ENCODE measurements at places on chromosomes 2 and 18.
A peak's percentile ranks its signal among the peaks of the same experiment; 100 is the strongest.

DNA sequence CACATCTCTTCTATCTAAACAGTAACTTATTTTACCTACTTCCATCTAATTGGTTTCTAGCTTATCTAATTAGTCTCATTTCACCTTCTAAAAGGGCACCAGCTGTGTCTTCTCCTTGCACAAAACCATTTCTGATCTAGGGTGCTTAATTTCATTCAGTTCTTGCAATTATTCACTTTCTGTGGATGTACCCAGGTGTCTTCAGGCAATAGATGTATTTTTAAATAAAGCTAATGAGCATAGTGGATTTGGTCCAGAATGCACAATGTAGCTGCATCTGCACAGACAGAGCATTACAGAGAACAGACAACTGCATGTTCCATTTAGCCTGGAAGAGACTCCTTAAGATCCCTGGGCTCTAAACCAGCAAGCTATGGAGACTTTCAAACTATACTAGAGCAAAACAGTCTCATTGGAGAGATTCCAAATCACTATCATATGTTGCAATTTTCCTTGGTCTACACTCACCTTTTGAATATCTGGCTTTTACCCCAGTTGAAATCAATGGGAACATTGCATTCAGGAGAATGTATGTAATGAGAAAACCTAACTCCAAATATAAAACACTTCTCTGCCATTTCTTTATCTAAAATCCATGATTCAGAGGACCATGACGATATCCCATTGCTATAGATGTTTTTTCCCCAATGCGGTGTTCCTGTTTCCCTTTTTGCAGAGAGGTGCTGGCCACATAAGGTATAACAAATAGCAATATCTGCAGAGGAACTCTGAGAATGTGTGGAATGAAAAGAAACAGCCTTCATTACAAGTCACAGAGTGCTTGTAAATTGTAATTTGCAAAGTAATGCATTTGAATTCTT lies 3.5 kb upstream of the RFX8 start:
- DNase-seq: no peak

DNA sequence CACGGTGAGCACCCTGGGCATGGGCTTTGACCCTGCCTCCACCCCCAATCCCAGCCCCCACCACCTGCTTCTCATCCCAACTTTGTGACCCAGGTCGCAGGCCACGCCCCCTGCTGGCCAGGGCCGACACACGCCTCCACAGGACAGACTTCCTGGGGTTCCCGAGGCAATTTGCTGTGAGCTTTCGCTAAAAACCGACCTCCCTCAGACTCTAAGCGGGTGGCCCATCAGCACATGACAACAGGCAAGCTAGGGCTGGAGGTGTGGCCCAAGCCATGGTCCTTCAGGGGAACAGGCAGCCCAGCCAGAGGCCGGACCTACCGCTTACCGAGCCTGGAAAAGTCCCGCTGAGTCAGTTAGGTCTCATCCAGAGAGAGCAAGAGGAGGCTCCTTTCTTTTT lies 31.9 kb downstream of the C1QL2 start:
- no peak for DNase-seq

DNA sequence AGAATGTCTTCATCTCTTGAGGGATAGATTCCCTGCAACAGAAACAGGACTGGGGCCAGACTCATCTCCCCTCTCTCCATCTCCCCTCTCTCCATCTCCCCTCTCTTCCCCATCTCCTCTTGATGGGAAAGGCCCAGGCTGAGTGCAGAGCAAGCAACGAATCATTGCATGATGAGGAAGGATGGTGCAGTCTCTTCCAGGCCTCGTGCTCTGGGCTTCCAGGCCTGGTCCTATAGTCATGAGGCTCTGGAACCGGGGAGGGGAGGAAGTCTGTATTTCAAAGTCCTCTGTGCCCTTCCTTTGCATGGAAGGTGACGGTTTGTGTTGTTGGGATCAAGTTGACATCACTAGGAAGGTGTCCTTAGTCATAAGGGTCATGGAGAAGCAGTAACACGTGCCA lies 115.6 kb upstream of the NEDD4L start:
- no peak for DNase-seq

GRCh38 chr18:39513186-39513585 lies 1947.6 kb upstream of the CELF4 start:
- no peak for DNase-seq

DNA sequence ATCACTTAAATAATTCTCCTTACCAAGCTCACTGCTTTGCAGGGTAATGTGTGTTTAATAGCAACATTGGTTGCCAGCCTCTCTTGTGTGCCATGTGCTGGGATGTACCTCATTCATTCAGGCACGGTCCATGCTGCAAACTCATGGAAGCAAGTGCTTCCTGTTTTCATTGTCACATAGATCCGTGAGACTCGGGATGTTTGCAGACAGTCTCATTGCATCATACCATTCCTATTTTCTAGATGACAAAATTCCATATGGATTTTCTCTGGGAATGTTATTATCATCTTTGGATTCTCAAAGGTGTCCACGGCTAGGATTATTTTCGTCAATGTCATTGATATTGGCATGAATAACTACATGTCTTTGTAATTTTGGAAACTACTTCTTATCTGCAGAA lies 60.0 kb upstream of the HDAC4 start:
- DNase-seq: no peak

GRCh38 chr2:207747653-207748560 lies 21.8 kb downstream of the FZD5 start:
- no peak for DNase-seq

GRCh38 chr2:191153716-191154115 lies 2.9 kb upstream of the STAT4 start:
- no peak for DNase-seq

DNA sequence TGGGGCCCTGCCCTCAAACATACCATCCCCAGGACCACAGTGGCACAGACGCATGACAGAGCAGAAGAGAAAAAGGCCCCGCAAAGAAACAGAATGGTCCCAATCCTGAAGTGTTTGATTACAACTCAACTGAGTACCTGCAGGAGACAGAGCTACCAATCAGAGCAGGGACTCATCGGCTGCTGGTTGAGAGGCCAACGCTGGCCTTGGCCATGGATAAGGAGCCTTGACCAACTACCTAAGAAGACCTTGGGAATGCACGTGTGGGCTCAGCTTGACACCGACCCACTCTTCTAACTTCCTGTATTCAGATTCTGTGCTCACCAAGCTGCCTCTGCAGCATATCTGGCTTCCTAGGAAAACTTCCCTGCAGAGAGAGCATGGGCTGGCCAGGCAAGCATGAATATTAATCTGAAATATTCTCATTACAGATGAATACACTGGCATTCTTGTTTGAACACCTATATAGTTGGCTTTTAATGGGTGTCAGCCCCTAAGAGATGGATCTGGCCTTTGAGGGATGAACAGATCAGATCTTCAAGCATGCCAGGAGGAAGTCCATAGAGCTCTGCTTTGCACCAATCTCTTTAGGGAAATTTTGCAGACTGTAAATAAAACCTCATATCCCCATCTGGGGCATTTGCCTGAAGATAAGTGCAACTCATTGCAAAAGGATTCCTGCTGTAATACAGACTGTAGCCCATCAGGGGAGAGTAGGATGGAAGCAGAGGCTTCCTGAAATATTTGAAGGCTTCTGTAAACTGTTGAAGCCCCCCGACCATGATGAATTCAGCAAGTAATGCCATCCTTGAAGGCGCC lies 135.4 kb downstream of the BCL2 start:
- DNase-seq: no peak

GRCh38 chr2:7672027-7672684 lies 754.9 kb downstream of the RNF144A start:
- DNase-seq: peak; percentile 4

- no peak for DNase-seq
These were observed 233.7 kb downstream of the MYO3B start for GRCh38 chr2:170411660-170412059.

DNA sequence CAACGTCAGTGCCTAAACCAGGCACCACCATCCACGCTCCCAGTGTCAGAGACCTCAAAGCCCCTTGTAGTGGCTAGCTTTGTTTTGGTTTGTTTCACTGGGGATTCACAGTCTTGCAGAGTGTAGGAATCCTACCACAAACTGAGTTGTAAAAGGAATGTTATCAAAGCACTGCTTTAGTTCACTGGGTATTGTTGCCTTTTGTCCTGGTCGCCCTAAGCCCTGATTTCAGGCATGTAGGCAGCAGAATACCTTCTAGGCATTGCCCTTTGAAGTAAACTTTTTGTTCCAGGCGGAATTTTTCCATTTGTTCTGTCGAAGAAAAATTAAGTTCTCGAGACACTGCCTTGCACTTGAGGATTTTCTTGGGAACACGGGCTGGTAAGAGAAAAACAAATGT lies 29.4 kb downstream of the PTMA start:
- DNase-seq: no peak

GRCh38 chr2:166434491-166434890 lies 58.7 kb upstream of the SCN9A start:
- no peak for DNase-seq

DNA sequence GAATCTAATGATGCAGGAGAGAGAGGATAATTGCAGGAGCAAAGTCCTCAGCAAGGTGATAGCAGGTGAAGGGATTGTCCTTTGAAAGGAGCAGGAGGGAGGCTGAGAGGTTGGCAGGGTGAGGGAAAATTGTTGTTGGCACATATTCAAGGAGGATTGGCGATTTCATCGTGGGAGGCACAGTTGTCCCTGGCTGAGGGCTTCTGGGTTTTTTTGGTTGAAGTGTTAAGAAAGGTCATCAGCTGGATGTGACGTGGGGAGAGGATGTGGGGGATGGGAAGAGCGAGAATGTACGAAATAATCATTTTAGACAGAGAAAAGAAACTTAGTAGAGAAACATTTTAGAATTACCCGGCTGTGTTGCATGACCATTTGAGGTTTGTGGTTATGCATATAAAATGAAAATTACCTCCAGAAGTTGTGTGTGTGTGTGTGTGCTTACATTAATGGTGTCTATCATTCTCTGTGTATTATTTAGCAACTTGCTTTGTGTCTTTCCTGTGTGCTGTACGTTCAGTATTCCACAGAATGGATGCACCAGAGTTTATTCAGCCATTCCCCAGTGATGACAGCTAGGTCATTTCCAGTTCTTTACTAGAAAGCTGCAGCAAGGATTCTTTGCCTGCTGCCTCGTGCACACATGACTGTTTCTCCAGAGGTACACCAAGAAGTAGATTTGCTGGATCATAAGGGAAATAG lies 67.6 kb downstream of the SDC1 start:
- no peak for DNase-seq

DNA sequence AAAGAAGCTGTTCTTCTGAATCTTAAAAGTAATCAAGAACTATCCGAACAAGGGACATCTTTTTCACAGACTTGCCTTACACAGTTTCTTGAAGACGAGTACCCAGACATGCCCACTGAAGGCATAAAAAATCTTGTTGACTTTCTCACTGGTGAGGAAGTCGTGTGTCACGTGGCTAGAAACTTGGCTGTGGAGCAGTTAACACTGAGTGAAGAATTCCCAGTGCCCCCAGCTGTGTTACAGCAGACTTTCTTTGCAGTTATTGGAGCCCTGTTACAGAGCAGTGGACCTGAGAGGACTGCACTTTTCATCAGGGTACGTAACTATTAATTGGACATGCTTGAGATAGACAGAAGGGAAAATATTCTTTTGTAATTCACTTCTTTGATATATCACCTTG lies 2.4 kb downstream of the MRPL44 start:
- no peak for DNase-seq

DNA sequence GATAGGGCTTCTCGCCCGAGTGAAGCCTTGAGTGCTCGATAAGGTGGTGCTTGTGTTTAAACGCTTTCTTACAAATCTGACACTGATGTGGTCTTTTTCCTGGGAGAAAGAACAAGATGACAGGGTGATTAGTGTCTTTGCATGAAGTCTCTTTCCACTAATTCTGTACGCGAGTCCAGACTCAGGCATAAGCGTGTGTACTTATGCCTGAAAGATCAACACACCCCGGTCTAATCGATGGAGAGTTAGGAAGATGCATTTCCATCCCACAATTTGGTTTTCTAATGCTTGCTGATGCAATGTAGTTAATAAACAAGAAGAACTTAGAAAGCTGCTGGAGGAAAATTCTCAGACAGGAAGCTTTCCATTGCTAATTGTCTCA lies 130.0 kb downstream of the ZEB2 start:
- no peak for DNase-seq

DNA sequence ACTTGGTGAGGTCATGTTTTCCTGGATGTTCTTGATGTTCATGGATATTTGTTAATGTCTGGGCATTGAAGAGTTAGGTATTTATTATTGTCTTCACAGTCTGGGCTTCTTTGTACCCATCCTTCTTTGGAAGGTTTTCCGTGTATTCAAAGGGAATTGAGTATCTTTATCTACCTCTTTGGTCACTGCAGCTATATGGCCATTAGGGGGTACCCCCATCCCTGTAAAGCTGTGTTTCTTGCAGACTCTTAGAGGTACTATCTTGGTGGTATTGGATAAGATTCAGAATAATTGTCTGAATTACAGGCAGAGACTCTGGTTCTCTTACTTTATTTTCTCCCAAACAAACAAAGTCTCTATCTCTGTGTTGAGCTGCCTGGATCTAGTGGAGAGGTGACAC lies 401.6 kb upstream of the FSIP2 start:
- DNase-seq: no peak

DNA sequence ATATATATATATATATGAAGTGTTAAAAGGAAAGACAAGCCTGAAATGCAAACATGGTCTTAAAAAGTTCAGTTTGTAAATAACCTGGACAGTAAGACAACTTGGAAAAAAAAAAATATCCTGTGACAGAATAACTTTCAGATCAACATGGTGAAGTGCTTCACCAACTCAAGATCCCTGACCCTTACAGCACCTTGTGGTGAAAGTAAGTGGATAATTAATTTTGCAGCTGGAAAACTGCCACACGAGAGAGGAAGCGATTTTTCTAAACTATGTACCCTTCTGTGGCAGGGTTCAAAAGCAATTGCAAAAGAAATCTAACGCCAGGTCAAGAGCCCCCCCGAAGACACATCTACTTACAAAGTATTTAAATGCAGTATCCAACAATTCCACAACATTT lies 95.8 kb downstream of the PAX3 start:
- DNase-seq: no peak

- no peak for DNase-seq
These were observed 15.8 kb upstream of the VRK2 start for GRCh38 chr2:58030771-58031170.

DNA sequence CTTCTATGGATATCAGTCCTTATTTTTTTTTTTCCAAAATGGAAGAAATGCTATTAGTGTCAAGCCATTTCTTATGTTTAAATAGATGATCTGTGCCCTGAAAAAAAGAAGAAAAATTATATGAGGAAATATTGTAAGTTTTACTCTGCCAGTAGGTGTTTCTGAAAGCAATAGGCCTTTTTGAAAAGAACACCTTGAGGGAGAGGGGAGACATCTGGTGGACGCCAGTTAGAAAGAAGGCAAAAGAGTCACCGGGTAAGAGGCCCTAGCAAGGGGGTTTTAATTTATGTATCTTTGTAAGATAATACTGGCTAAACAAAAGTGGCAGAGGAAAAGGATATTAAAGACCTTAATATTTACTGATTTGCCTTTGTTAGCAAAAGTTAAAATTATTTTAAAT lies 56.1 kb downstream of the DYNAP start:
- no peak for DNase-seq

Measured in activated naive CD8-positive, alpha-beta T cell treated with anti-CD3 and anti-CD28 coated beads, Interleukin-2, amount 50 U/mL, for 16 hours (primary cell).